Right ventricle myocardium inferior (tissue), 1 donor: ENCODE measurements at places on chromosomes 13 and 19. TPM values are rescaled to one million over a fixed set of nuclear protein-coding genes. Genes with fewer than 3 reads are reported as not detected.

Gene PLPPR2
- 17.7 TPM for total RNA-seq

Gene BBC3
- total RNA-seq: 5.0 TPM

Gene LGALS7B
- not detected for total RNA-seq

Gene ZNF136
- 3.8 TPM for total RNA-seq

Gene ZNF579
- 13.1 TPM for total RNA-seq

Gene OLFM4
- total RNA-seq: 0.27 TPM

Gene SIGLEC11
- 0.60 TPM for total RNA-seq
